ENCODE measurements at places on chromosomes 6 and 20.

- DNase-seq, result no peak
These were observed 41.9 kb downstream of the ZFAND3 start for GRCh38 chr6:37861452-37861851.

DNA sequence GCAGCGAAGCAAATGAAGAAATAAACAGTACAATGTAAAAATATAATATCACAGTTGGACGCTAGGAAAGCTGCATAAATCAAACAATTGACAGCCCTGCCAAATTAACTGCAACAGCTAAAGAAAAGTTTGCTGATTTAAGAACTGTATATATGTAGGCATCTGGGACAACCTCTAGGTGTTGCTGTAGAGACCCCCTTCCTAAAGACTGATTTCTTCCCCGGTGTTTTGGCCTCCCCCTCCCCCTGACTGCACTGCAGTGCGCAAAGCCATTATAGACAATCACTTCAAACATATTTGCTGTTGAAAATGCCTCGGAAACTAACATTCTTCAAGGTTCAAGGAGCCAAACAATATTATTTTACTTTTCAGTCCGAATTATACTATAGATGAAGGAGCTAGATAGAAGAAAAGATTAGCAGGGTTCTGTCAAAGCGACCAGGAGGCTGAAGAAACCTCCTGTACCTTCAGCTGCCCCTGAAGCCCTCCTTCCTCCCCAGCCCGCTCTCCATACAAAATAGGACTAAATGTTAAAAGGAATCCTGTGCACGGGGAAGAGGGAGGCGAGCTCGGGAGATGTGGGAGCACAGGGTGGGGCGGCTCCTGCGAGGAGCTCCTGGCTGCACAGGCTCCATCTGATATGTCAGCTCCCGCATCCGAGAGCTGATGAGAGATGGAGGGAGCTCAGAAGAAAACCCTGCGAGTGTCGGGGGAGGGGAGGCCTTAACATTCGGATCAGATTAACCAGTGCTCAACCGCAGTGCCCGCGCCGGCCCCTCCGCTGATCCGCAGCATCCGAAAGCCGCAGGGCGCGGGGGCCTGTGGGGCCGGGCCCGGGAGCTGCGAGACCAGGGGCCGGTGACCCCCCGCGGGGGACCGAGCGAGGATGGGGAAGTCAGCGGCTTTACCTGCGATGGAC, 822 bp downstream of the ELOVL4 start:
- DNase-seq, result peak; percentile 25

DNA sequence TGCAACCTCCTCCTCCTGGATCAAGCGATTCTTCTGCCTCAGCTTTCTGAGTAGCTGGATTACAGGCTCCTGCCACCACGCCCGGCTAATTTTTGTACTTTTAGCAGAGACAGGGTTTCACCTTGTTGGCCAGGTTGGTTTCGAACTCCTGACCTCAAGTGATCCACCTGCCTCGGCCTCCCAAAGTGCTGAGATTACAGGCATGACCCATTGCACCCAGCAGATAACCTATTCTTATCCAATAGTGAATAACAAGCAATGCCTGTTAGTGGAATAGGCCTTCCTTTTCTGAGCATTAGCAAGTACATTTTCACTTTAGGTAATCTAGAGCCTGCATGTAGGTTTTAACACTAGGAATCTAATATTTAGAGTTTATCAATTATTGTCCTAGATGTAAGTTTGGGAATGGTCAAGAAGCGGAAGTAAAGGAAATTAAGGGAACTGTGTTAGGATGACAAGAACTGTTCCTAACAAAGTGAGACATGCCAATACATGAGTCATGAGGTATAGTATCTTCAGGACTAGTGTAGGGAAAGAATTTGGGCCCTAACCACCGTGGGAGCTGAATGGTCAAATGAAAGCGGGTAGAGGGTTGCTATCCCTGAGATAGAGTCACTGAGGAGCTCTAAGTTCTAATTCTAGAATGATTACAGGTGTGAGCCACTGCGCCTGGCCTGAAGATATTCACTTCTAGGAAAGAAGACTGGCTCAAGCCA, 15.0 kb downstream of the BLTP3A start:
- DNase-seq, result no peak

- no peak for DNase-seq
These were observed 74.8 kb upstream of the SIRPA start for GRCh38 chr20:1820138-1821079.

DNA sequence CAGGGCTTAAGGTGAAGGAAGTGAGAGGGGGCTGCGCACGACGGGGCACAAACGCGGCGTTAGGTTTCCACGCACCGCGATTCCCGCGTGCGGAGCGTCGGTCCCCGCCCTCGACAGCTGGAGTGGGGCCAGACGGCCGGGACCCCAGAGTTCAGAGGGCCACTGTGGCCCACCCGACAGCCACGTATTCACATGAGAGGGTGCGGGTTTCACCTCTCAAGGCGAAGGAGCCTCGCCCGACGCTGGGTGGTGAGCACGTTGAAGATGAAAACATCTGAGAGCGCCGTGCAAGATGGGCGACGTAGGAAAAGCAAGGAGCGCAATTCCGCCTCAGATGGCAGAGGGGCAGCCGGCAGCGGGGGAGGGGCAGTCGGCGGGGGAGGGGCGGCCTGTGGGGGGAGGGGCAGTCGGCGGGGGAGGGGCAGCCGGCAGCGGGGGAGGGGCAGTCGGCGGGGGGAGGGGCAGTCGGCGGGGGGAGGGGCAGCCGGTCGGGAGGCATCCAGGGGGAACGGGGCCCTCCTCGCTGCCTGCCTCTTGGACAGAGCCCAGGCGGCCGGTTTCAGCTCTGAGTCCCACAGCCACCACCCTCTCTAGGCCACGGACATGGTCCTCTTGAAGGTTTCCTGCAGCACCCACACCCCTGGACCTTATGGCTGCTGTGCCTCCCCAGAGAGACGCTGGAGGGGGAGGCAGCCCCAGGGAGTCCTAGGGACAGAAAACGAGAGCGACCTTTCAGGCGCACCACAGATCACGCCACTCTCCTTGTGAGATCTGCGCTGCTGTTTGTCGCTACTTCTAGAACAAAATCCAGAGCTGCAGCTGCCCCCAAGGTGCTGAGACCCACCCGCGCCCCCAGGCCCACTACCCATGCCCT, 113.7 kb downstream of the DLL1 start:
- DNase-seq, result peak; percentile 56

DNA sequence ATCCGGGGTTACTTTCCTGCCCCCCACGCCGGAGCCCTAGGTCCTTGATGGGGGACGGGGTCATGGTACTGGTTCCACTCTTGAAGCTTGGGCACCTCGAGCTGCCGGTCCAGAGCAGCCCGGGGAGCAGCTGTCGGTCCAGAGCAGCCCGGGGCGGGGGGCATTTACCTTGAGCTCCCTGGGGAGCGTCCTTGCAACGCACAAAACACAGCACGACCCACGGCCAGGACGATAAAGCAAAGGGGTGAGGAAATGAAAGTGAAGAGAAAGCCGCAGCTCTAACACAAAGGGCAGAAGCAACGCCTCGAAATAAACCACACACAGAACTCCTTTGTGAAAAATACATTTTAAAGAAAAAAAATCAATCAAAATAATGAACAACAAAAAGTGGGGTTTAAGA, 39.1 kb downstream of the KCNQ2 start:
- no peak for DNase-seq

GRCh38 chr20:50673466-50674137, 17.7 kb downstream of the RIPOR3 start:
- no peak for DNase-seq

GRCh38 chr6:83735461-83735860, 26.6 kb upstream of the SNAP91 start:
- DNase-seq, result no peak

- DNase-seq, result no peak
These were observed 175.4 kb downstream of the UTRN start for GRCh38 chr6:144460327-144461095.

- no peak for DNase-seq
These were observed 79.0 kb downstream of the SAMD3 start for GRCh38 chr6:130143709-130144108.

DNA sequence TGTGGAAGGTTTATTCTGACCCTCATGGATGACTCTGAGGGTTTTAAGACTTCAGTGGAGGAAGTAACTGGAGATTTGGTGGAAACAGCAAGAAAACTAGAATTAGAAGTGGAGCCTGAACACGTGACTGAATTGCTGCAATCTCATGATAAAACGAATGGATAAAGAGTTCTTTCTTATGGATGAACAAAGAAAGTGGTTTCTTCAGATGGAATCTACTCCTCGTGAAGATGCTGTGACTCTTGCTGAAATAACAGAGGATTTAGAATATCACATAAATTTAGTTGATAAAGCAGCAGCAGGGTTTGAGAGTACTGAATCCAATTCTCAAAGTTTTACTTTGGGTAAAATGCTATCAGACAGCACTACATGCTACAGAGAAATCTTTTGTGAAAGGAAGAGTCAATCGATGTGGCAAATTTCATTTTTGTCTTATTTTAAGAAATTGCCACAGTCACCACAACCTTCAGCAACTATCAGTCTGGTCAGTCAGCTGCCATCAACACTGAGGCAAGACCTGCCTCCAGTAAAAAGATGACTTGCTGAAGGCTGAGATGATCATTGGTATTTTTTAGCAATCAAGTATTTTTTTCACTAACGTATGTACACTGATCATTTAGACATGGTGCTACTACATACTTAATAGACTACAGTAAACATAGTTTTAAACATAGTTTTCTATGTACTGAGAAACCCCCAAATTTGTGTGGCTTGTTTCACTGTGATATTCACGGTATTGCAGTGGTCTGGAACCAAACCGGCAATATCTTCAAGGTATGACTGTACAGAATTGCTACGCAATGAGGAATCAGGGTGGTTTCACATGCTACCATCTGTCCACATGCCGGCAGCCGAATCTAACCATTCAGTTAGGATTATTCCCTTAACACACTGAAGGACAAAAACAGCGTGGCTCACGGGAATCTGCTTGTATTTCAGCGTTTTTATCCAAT, 149.0 kb downstream of the MYB start:
- no peak for DNase-seq

DNA sequence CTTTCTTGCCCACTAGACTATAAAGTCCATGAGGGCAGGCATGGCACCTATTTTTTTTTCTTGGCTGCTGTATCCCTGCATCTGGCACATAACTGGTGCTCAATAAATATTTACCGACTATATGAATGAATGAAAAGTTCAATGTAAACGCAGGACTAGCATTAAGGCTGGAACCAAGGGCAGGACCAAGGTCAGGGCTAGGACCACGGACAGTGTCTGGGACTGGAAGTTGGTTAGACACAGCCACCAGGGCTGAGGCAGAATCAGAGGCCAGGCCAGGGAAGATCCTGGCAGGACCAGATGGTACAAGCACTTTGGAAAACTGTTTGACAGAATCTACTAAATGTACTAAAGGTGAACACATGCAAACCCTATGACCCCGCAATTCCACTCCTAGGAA, 3.7 kb downstream of the TNXB start:
- no peak for DNase-seq

DNA sequence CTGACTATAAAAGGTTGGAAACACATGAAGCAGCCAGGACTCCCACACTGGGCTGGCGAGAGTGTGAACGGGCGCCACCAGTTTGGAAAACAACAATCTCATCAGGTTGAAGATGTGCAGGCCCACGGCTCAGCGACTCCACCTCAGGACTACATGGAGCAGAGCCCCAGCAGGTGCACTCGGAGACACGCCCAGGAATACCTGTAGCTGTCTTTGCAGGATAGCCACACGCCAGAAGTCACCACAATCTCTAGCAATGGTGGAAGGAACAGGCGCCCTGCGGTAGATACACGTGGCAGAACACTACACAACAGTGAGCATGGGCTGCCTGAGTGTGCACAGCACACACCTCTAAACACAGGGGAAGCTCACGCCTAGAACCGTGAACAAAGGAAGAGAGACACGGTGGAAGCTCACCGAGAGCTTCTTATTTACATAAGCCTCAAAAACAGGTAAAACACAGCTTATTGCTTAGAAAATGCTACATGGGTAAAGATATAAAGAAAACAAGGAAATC, 28.7 kb upstream of the RPS6KA2 start:
- no peak for DNase-seq

DNA sequence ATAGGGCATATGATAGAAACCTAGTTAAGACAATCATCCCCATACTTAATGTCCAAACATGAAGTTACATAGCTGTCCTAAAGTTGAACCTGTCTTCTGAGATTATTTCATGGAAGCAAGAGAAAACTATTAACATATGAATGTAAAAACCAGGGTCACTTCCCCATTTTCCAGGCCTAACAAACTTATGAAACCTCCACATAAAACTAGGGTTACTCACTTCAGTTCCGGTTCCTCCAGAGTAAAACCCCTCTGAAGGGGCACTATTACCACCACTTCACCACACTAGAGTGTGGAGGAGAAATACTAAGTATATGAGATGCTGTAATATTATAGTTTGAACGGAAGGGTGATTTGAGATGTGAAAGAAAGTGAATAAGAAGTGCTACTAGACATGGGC, 14.9 kb downstream of the PRKN start:
- DNase-seq, result no peak

GRCh38 chr20:37354210-37355195, 8.6 kb downstream of the SRC start:
- no peak for DNase-seq

GRCh38 chr6:143859891-143860660, 4.2 kb upstream of the ZC2HC1B start:
- DNase-seq, result no peak

DNA sequence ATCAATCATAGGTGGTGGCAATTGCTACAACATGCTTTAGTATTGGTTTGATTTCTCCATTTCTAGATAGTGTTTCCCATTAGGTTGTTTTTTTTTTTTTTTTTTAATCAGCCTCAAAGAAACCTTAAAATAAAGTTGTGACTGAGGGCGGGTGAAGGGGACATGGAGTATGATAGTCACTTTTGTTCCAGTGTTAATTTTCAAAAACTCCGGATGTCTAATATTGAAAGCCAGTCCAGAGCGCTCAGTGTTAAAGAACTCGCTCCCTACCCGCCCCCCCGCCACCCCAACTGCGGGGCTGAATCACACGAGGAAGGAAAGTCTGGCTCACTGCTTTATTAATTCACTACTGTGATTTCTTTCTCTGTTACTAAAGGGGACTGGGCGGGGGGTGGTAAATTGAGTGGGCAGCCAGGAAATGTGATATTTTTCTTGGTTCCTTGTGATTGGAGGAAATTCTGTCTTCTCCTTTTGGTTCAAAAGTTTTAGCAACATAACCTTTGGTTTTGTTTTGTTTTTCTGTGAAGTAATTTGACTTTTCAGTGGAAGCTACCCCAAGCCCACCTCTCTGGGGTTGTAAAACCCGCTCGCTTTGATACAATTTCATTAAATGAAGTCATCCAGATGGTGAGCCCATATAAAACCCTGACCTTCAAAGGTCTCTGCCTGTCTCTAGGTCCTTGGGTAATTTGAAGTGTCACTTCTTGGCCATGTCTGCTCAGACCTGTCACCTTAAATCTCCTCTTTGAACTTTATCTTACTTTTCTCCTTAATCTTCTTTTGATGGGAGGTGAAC, 38.0 kb downstream of the TNFAIP3 start:
- DNase-seq, result no peak

DNA sequence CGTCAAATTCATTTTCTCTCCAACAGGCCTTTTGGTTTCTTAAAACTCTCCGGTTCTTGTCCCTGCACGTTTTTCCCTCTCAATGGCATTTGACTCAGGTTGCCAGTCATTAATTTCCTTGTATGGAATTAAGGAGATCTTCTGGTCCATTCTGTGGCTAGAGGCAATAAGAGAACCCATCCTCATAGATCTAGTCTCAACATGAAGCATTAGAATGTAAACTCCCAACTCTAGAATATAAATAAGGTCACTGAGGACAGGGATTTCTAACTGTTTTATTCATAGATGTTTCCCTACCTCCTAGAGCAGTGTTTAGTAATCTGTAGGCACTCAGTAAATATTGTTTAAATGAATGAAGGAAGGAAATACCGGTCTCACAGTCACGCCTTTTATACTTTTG, 185.2 kb upstream of the FLRT3 start:
- DNase-seq, result no peak
